Naive thymus-derived CD4-positive, alpha-beta T cell (primary cell): ENCODE measurements at places on chromosomes 6 and 20.
A peak's percentile ranks its signal among the peaks of the same experiment; 100 is the strongest.

DNA sequence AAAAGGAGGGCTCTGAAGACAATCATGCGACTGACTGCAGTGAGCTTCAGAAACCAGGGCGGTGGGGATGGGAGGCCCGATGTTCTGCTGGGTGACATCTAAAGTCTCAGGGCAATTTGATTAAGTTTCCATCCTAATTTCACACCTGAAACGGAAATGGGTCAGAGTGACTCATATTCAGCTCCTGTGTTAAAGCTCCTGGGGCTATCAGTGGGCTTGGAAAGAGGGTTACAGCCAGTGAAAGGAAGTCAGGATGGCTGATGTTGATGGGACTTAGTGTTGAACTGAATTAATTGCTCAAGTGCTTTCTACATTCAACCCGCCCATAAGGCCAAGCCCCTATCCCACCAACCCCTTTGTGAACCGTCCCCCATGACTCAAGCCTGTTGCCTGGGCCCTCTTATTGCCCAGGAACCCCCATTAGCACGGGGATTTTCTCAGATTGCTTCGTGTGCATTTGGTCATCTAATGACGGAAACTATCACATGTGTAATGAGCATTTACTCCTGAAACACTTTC is 47.1 kb upstream of the TBC1D7 start:
- H3K27ac ChIP-seq: no peak overlapping the region
- no peaks in the 10 kb centered on the region for H3K27me3 ChIP-seq
- no peaks in the 10 kb centered on the region for H3K4me1 ChIP-seq
- H3K36me3 ChIP-seq: no peaks in the 10 kb centered on the region
- DNase-seq: peak; percentile 35
- peak overlapping the region; percentile 7 for H3K4me3 ChIP-seq

DNA sequence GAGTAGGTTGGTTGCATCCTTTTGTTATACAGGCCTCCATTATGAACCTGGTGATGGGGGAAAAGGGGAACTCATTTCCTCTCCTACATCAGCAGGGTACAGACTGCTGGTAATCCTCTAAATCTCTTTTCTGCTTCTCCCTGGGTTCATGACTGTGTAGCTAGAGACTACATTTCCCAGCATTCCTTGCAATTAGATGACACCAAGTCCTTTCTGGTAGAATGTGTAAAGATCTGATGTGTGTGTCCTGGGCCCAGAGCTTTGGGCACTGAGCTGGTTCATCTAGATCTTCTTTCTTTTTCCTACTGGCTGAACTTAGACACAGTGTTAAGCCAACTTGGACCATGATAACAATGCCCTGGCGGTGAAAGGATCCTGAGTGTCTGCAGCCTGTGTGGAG is 104.7 kb upstream of the IFNGR1 start:
- no peaks in the 10 kb centered on the region for H3K27me3 ChIP-seq
- no peak overlapping the region for H3K4me3 ChIP-seq
- no peaks in the 10 kb centered on the region for H3K36me3 ChIP-seq
- H3K27ac ChIP-seq: no peak overlapping the region
- no peak for DNase-seq

DNA sequence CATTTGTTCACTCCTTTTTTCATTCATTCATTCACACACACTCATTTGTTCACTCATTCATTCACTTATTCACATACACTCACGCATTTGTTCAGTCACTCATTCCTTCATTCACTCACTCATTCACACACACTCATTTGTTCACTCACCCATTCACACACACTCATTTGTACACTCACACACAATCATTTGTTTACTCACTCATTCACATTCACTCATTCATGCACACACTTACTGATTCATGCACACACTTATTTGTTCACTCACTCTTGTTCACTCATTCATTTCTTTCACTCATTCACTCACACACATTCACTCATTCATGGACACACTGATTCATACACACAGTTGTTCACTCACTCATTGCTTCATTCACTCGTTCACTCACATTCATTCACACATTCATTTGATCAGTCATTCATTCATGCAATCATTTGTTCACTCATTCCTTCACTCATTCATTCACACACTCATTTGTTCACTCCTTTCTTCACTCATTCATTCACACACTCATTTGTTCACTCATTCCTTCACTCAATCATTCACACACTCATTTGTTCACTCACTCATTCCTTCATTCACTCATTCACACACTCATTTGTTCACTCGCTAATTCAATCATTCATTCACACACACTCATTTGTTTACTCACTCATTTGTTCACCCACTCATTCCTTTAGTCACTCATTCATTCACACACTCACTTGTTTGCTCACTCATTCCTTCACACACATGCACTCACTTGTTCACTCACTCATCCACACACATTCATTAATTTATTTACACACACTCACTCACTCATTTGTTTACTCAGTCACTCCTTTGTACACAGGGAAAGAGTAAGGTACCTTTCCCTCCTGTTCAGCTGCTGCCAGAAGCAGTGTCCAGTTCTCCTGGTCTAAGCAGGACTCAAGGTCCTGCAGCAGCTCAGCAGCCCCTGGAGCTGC is 50.7 kb upstream of the BHLHE23 start:
- H3K27me3 ChIP-seq: peaks cover 3% of the 10 kb centered on the region
- DNase-seq: no peak
- H3K36me3 ChIP-seq: no peaks in the 10 kb centered on the region
- no peak overlapping the region for H3K4me3 ChIP-seq
- no peak overlapping the region for H3K27ac ChIP-seq

DNA sequence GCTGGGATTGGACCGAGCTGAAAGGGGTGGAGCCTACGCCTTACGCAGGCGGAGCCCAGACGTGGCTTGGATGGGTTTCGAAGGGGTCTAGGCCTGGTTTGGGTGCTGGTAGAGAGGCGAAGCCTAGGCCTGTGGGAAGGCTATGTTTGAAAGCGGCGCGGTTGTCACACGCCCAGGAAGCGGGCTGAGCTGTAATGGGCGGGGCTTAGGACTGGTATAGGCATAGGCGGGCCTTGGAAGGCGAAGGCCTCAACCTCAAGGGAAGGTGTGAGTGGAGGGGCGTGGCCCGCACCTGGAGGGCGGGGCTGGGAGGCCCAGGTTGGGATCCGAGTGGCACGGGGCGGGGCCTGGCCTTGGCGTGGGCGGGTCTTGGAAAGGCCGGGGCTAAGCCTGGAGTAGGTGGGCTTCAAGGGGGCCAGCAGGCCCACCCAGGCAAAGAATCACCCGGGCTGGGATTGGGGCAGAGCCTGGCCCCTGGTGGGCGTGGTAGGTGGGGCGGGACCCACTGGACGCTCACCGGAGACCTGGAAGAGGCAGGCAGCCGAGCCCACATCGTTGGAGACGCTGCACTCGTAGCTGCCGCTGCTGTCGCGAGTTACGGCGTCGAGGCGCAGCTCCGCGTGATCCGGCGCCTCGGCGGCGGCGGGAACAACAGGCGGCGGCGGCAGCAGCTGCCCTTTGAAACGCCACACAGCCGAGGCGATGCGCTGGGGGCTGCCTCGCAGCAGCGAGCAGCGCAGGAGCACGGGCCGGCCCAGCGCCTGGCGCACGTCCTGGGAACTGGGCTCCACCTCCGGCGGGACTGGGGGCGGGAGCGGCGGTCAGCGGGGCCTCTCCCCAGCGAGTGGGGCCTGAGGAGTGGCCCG is 49.0 kb downstream of the MDGA1 start:
- no peaks in the 10 kb centered on the region for H3K36me3 ChIP-seq
- H3K27ac ChIP-seq: no peak overlapping the region
- H3K27me3 ChIP-seq: no peaks in the 10 kb centered on the region

- H3K36me3 ChIP-seq: no peaks in the 10 kb centered on the region
- DNase-seq: no peak
- no peaks in the 10 kb centered on the region for H3K4me1 ChIP-seq
- no peak overlapping the region for H3K27ac ChIP-seq
These were observed 190.3 kb downstream of the LINC00237 start for GRCh38 chr20:20915844-20916243.

DNA sequence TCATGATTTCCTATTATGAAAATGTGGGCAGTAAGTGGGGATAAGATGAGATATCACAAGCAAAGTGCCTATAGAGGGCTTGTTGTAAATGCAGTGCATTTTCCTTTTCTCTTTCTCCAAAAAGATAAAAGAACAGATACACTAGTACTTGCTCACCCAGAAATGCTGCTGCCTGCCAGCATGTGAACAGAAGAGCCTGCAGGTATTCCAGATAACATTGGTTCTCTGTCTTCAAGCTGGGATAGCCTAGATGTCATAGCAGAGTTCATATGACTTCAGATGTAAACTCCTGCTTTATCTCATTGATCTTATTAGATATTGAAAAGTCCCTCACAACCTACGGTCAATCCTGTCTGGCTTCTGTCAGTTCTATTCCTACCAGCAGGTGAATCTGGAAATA is 123.7 kb downstream of the TMEM200A start:
- no peaks in the 10 kb centered on the region for H3K4me1 ChIP-seq
- DNase-seq: no peak
- H3K27me3 ChIP-seq: no peaks in the 10 kb centered on the region
- H3K4me3 ChIP-seq: no peak overlapping the region
- no peaks in the 10 kb centered on the region for H3K36me3 ChIP-seq

- H3K4me1 ChIP-seq: peaks cover 5% of the 10 kb centered on the region
- no peak overlapping the region for H3K27ac ChIP-seq
- no peak for DNase-seq
- no peaks in the 10 kb centered on the region for H3K27me3 ChIP-seq
These were observed 92.2 kb upstream of the CNKSR3 start for GRCh38 chr6:154602708-154603107.

GRCh38 chr20:54343099-54343498 is 132.3 kb upstream of the DOK5 start:
- H3K4me3 ChIP-seq: no peak overlapping the region
- H3K4me1 ChIP-seq: no peaks in the 10 kb centered on the region
- no peak overlapping the region for H3K27ac ChIP-seq
- DNase-seq: no peak
- no peaks in the 10 kb centered on the region for H3K36me3 ChIP-seq

- peak within 1 kb of the TSS; percentile 92 for H3K27ac ChIP-seq
- peaks cover 13% of the 10 kb centered on the region for H3K4me1 ChIP-seq
- peak within 1 kb of the TSS; percentile 84 for H3K4me3 ChIP-seq
- DNase-seq: peak; percentile 87
These were observed at the start of gene ATAT1 for GRCh38 chr6:30626484-30627366. ATAT1 (plus strand) TSS chr6:30626874.

DNA sequence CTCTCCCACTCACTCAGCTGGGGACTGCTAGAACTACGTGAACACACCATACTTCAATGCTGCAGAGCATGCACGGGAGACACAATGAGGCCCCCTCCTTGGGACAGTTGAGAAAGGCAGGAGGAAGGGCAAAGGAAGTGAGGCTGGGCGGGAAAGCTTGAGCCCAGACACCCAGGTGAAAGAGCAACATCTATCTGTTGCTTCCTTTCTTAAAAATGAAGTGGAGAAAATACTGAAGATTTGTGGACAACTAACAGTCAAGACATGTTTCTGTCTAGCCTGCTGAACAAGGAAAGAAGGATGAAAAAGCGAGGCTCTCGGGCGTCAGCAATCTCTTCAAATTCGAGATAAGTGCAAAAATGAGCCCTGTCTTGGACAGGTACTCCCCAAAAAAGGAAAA is 3.0 kb upstream of the NNAT start:
- H3K27me3 ChIP-seq: no peaks in the 10 kb centered on the region
- no peaks in the 10 kb centered on the region for H3K36me3 ChIP-seq
- no peak overlapping the region for H3K27ac ChIP-seq
- H3K4me1 ChIP-seq: no peaks in the 10 kb centered on the region

GRCh38 chr20:6053064-6053775 is 640 bp downstream of the LRRN4 start:
- no peak overlapping the region for H3K27ac ChIP-seq
- H3K4me1 ChIP-seq: no peaks in the 10 kb centered on the region
- H3K4me3 ChIP-seq: no peak overlapping the region
- no peak for DNase-seq
- no peaks in the 10 kb centered on the region for H3K27me3 ChIP-seq

DNA sequence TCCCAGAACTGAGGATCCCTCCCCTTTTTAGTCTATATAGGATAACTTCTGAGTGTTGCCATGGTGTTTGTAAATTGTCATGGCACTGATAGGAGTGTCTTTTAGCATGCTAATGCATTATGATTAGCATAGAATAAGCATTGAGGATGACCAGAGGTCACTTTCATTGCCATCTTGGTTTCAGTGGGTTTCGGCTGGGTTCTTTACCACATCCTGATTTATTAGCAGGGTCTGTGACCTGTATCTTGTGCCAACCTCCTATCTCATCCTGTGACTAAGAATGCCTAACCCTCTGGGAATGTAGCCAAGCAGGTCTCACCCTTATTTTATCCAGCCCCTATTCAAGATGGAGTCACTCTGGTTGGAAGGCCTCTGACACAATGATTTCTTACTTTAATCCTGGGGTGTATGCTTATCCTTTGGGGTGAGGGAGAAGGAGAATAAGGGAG is 19.6 kb downstream of the WFDC2 start:
- no peaks in the 10 kb centered on the region for H3K4me1 ChIP-seq
- no peak overlapping the region for H3K4me3 ChIP-seq
- H3K27me3 ChIP-seq: no peaks in the 10 kb centered on the region
- DNase-seq: no peak
- H3K36me3 ChIP-seq: no peaks in the 10 kb centered on the region

- H3K4me3 ChIP-seq: no peak overlapping the region
- H3K4me1 ChIP-seq: no peaks in the 10 kb centered on the region
- H3K27ac ChIP-seq: no peak overlapping the region
- no peaks in the 10 kb centered on the region for H3K27me3 ChIP-seq
- peaks cover 13% of the 10 kb centered on the region for H3K36me3 ChIP-seq
These were observed 26.3 kb downstream of the ITCH start for GRCh38 chr20:34389206-34389953.

GRCh38 chr20:53187392-53188068 is 215.4 kb downstream of the TSHZ2 start:
- H3K4me1 ChIP-seq: no peaks in the 10 kb centered on the region
- H3K27ac ChIP-seq: no peak overlapping the region
- H3K27me3 ChIP-seq: no peaks in the 10 kb centered on the region
- DNase-seq: no peak
- no peaks in the 10 kb centered on the region for H3K36me3 ChIP-seq
- H3K4me3 ChIP-seq: no peak overlapping the region

DNA sequence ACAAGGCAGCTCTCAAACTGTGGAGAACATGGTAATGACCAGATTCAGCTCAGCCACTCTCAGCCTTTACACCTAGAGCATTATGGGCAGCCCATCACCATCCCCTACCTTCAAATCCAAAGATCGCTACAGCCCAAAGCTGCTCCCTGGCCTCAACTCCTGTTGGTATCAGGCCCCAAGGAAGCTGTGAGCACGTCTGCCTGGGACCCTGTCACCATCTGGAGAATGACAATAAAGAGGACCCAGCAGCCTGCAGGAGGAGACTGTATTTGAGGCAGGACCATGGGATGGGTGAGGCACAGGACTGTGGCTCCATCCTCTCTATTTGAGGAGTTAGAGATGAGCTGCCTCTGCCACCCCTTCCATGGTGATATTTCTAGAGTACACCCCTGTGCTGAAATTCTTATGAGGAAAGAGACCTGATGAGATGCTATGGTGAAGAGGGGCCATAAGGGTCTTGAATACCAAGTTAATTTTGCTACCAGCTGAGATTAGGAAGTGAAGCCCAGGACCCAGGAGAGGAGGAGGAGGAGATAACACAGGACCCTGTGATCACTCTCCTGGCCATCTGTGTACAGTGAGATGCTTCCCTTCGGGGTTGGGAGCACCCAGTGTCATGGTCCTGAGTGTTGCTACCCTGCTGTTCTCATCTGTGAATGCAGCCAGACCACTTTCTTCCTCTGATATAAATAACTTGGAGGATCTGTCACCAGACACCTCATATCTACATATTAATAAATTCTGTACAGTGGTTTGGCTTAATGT is 19.6 kb upstream of the MICB start:
- no peaks in the 10 kb centered on the region for H3K27me3 ChIP-seq
- DNase-seq: no peak
- H3K27ac ChIP-seq: no peak overlapping the region
- H3K36me3 ChIP-seq: no peaks in the 10 kb centered on the region

- no peaks in the 10 kb centered on the region for H3K4me1 ChIP-seq
- H3K27me3 ChIP-seq: no peaks in the 10 kb centered on the region
- H3K36me3 ChIP-seq: no peaks in the 10 kb centered on the region
- no peak overlapping the region for H3K27ac ChIP-seq
- no peak for DNase-seq
These were observed 35.2 kb downstream of the SPATA2 start for GRCh38 chr20:49880177-49880576.
